Osteocyte (in vitro differentiated cells): ENCODE measurements at places on chromosomes 4 and X. TPM values are rescaled to one million over a fixed set of nuclear protein-coding genes. Genes with fewer than 3 reads are reported as not detected.

DNA sequence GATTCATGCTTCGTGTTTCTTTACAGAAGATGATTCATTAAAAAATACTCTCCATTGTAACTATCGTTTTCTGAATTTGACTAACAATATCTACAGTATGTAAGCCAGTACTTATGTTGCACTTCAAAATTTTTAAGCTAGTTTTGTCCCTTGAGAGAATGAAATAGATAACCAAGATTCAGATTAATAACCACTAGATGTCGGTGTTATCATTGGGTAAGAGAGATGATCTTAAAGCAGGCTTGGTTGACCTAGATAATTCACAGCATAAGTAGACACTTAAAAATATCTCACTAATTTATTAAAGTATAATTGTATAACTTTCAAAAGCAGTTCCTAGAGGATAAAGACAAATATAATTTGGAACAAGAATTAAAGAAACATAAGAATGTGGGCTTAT is 430.9 kb downstream of the C4orf33 start:
- H3K4me3 ChIP-seq, result no peak overlapping the region
- no peak overlapping the region for H3K27ac ChIP-seq
- H3K27me3 ChIP-seq, result peaks cover 2% of the 10 kb centered on the region
- H3K4me1 ChIP-seq, result no peaks in the 10 kb centered on the region

EXOC1L gene
- total RNA-seq, result not detected in 2 replicates

- H3K27me3 ChIP-seq, result peaks cover 16% of the 10 kb centered on the region
- H3K4me1 ChIP-seq, result peaks cover 18% of the 10 kb centered on the region
- peaks cover 2% of the 10 kb centered on the region for H3K36me3 ChIP-seq
- DNase-seq, result no peak
Observed at GRCh38 chr4:106063009-106063408, 167.7 kb downstream of the NPNT start.

BANK1 gene
- 0.63 and 1.0 TPM in 2 replicates for total RNA-seq

GRCh38 chrX:50718776-50719175 is 95.2 kb downstream of the SHROOM4 start:
- H3K4me3 ChIP-seq, result no peak overlapping the region
- H3K27ac ChIP-seq, result peak overlapping the region; percentile 53

DNA sequence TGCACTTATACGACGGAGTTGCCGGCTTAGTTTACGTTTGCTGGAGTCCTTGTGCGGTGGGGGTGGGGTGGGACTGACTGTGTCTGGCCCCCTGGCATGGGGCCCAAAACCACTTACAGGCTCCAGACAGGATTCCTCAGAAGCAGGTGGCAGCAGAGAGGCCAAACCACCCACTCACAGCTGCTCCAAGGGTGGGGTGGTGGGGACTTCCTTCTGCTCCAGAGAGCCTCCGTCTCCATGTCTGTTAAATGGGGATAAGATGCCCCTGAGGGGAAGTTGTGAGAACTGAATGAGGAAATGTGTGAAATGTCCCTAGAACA is 36.7 kb downstream of the PSAPL1 start:
- no peak overlapping the region for H3K4me3 ChIP-seq
- H3K36me3 ChIP-seq, result no peaks in the 10 kb centered on the region
- no peak for DNase-seq
- H3K27ac ChIP-seq, result no peak overlapping the region
- H3K4me1 ChIP-seq, result peaks cover 2% of the 10 kb centered on the region

AKAP4 gene
- total RNA-seq, result not detected in 2 replicates

- peaks cover 10% of the 10 kb centered on the region for H3K36me3 ChIP-seq
- no peak for DNase-seq
- no peaks in the 10 kb centered on the region for H3K4me1 ChIP-seq
- no peaks in the 10 kb centered on the region for H3K27me3 ChIP-seq
- peak overlapping the region; percentile 6 for H3K27ac ChIP-seq
Observed at GRCh38 chr4:182776376-182777105, 140.6 kb downstream of the DCTD start.

DNA sequence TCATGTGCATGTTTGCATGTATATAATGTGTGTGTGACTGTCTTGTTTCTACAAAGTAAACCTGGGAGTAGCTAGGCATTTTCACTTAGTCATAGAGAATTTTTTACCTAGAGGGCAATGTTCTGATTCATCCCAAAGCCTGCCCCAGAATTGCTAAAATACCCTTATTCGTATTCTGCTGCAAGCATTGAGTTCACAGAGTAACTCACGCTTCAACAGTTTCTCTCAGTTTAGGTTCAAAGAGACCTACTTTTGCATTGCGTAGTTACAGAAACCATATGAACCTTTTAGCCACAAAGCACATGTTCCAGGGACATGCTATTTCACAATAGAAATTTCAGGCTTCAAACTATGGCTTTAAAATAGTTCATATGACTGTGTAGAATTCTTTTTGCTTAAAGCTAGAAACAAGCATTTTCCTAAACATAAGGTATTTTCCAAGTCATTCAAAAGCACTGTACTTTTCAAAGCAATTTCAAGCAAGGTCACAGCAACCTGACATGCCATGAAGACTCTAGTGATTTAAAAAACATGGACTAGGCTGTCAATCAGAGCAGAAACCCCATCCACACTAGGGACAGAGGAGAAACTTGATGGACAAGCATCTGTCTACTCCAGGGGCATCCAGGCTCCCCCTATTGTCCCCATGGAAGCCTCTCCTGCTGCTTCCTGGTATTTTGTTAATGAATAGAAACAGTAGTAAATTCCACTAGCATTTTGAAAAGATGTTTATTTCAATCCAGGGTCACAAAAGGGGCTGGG is 81.5 kb upstream of the MAPK10 start:
- peak overlapping the region; percentile 14 for H3K4me3 ChIP-seq
- H3K4me1 ChIP-seq, result peaks cover 40% of the 10 kb centered on the region
- peak overlapping the region; percentile 79 for H3K27ac ChIP-seq
- H3K27me3 ChIP-seq, result no peaks in the 10 kb centered on the region
- H3K36me3 ChIP-seq, result peaks cover 9% of the 10 kb centered on the region
- DNase-seq, result no peak

- no peak overlapping the region for H3K27ac ChIP-seq
- peaks cover 29% of the 10 kb centered on the region for H3K27me3 ChIP-seq
- DNase-seq, result no peak
- H3K4me1 ChIP-seq, result peaks cover 27% of the 10 kb centered on the region
- H3K4me3 ChIP-seq, result peak overlapping the region; percentile 70
Observed at GRCh38 chrX:132955690-132956089, 2.7 kb downstream of the HS6ST2 start.

DNA sequence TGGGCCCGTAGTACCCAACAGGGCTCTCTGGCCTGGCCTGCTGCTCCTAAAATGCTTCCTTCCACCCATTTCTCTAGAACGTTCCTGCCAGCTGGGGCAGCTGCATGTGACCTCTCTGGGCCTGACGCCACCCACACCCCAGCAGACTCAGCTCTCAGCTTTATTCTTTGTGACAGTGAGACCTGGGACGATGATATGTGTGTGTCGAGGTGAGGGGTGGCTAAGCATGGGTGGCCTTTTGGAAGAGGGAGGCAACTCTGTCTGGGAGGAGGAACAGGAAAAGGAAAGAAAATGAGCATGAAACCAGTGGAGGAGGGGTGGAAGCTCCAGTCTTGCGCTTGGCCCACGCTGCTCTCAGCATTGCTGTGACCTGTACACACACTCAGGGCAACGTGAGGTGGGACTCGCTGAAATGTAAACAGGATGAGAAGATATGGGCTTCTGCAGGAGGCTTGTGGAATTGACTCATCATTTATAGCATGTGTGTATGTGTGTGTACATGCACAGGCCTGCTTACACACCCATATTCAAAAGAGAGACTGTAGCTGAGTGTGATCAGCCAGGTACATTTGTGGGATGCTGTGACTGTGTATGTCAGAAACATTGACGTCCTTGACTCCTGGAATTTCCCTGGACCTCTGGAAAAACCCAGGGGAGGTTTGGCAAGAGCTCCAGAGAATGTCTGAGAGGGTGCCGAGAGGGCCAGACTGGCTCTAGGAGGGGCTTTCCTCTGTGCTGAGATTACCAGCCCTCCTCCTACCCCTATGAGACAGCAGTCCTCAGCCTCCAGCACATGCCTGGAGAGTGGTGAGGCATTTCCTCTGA is 137.9 kb downstream of the PJA1 start:
- H3K27me3 ChIP-seq, result no peaks in the 10 kb centered on the region
- H3K27ac ChIP-seq, result no peak overlapping the region
- peaks cover 5% of the 10 kb centered on the region for H3K4me1 ChIP-seq
- H3K4me3 ChIP-seq, result no peak overlapping the region
- DNase-seq, result peak; percentile 60
- H3K36me3 ChIP-seq, result peaks cover 2% of the 10 kb centered on the region

AMTN gene
- not detected in 2 replicates for total RNA-seq

DNA sequence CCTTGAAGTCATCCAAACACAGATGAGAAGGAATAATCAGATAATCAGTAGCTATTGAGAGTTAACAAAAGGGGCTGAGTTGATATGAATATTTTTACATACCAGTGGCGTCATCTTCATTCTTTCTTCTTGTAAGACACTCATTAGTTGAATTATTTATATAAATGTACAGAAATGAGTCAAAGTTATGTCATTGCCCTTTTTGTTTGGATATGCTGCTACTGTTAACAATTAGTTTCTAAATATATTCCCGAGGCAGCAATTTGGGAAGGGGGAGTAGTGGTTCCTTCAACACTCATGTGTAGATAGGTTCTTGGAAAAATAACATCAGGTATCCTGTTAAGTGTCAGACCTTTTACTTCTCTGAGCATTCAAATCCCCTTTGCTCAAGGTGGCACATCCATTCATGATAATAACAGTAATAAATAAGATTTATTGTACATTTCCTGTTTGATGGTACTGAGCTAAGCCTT is 436.6 kb downstream of the SPRY1 start:
- no peak for DNase-seq
- peak overlapping the region; percentile 95 for H3K27ac ChIP-seq
- no peaks in the 10 kb centered on the region for H3K27me3 ChIP-seq
- H3K36me3 ChIP-seq, result peaks cover 3% of the 10 kb centered on the region
- no peak overlapping the region for H3K4me3 ChIP-seq

DNA sequence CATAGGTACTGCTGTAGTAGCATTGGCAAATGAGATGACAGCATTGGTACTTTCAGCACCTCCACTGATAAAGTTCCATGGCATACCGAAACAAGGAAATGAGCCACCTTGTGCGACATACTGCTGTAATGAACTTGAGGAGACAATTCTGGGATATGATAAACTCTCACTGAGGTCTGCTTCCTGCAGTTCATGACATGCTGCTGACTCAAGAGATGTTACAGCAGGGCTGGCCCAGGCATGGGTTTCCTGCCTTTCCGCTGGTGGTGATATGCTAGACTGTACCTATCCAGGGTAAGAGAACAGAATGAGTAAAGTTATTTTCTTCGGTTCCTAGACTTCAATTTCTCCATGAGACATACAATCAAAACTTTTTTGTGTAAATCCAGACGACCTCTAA is 17.1 kb downstream of the BEND2 start:
- no peak for DNase-seq
- peaks cover 3% of the 10 kb centered on the region for H3K27me3 ChIP-seq

GPR50 gene
- not detected in 2 replicates for total RNA-seq

GRCh38 chr4:2570551-2571222 is 34.2 kb downstream of the FAM193A start:
- DNase-seq, result no peak
- H3K4me1 ChIP-seq, result peaks cover 22% of the 10 kb centered on the region
- no peaks in the 10 kb centered on the region for H3K27me3 ChIP-seq
- peak overlapping the region; percentile 9 for H3K27ac ChIP-seq
- peaks cover 5% of the 10 kb centered on the region for H3K36me3 ChIP-seq

DNA sequence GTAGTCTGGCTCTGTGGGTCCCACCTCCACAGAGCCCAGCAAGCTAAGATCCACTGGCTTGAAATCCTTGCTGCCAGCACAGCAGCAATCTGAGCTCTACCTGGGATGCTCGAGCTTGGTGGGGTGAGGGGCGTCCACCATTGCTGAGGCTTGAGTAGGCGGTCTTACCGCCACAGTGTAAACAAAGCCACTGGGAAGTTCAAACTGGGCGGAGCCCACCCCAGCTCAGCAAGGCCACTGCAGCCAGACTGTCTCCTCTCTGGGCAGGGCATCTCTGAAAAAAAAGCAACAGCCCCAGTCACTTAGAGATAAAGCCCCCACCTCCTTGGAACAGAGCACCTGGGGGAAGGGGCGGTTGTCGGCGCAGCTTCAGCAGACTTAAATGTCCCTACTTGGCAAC is 243.2 kb upstream of the POF1B start:
- no peak overlapping the region for H3K4me3 ChIP-seq
- H3K4me1 ChIP-seq, result no peaks in the 10 kb centered on the region
- no peak for DNase-seq
- no peaks in the 10 kb centered on the region for H3K36me3 ChIP-seq

DNA sequence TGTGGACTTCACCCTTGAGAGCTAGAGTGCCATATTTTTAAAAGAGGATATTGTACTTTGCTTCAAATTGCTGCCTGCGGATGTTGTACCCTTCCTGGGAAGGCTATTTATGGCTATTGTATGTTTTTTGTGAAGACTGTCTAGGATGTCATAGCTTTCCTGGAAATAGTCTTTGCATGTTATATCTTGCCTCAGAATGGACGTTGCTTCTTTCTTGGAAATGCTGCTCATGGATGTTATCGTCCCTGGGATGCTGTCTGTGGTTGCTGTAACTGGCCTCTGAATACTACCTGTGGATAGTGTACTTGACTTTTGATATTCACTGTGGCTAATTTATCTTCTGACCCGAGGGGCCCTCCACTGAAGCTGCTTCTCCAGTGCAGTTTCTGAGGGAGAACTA is 146.8 kb downstream of the ENOX2 start:
- H3K27me3 ChIP-seq, result no peaks in the 10 kb centered on the region
- DNase-seq, result no peak
- no peak overlapping the region for H3K4me3 ChIP-seq
- H3K36me3 ChIP-seq, result no peaks in the 10 kb centered on the region
- H3K27ac ChIP-seq, result no peak overlapping the region
- no peaks in the 10 kb centered on the region for H3K4me1 ChIP-seq

DNA sequence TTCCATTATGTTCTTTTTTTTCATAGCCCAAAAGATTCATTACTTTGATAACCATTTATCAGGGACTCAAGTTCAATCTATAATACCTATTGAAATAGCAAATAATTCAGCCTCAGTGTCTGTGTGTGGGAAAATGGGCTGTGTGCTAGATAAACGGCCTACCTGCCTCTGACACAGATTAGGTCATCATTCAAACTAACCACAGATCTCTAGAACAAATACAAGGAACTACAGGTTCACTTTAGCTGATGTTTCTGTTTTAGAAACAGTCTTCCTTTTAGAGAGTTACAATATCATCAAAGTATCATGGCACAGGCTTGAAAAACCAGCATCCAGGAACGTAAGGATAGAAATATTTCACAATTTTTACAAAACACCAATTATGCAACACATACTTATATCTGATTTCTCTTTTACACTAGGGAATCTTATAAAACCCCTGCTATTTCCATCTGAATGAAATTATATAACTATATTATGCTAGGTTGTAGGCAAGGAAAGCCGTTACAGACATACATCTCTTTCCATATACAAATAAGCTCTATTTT is 56.6 kb upstream of the MAB21L2 start:
- peaks cover 15% of the 10 kb centered on the region for H3K36me3 ChIP-seq
- no peaks in the 10 kb centered on the region for H3K4me1 ChIP-seq
- no peaks in the 10 kb centered on the region for H3K27me3 ChIP-seq
- no peak overlapping the region for H3K4me3 ChIP-seq
- DNase-seq, result no peak

- no peak overlapping the region for H3K4me3 ChIP-seq
- DNase-seq, result no peak
- H3K36me3 ChIP-seq, result peaks cover 4% of the 10 kb centered on the region
- H3K27ac ChIP-seq, result peak overlapping the region; percentile 45
- no peaks in the 10 kb centered on the region for H3K27me3 ChIP-seq
Observed at GRCh38 chrX:72554448-72555140, 18.0 kb downstream of the HDAC8 start.
